ENCODE measurements at places on chromosomes 4 and X.
A peak's percentile ranks its signal among the peaks of the same experiment; 100 is the strongest.

- no peak overlapping the region for H3K27ac ChIP-seq
- no peaks in the 10 kb centered on the region for H3K36me3 ChIP-seq
- H3K4me3 ChIP-seq: no peak overlapping the region
- no peak for DNase-seq
- H3K4me1 ChIP-seq: no peaks in the 10 kb centered on the region
- no peaks in the 10 kb centered on the region for H3K27me3 ChIP-seq
Observed at GRCh38 chr4:176708771-176709311, 83.9 kb downstream of the VEGFC start.

DNA sequence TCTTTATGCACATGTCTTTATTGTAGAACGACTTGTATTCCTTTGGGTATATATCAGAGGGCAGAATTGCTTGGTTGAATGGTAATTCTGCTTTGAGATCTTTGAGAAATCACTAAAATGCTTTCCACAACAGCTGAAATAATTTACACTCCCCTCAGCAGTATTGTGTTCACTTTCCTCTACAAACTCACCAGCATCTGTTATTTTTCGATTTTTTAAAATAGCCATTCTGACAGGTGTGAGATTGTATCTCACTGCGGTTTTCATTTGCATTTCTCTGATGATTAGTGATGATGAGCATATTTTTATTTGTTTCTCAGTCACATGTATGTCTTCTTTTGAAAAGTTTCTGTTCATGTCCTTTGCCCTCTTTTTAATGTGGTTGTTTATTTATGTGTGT is 459.8 kb downstream of the PABPC4L start:
- no peaks in the 10 kb centered on the region for H3K27me3 ChIP-seq
- no peaks in the 10 kb centered on the region for H3K4me1 ChIP-seq
- no peak overlapping the region for H3K27ac ChIP-seq
- no peaks in the 10 kb centered on the region for H3K36me3 ChIP-seq
- no peak overlapping the region for H3K4me3 ChIP-seq

DNA sequence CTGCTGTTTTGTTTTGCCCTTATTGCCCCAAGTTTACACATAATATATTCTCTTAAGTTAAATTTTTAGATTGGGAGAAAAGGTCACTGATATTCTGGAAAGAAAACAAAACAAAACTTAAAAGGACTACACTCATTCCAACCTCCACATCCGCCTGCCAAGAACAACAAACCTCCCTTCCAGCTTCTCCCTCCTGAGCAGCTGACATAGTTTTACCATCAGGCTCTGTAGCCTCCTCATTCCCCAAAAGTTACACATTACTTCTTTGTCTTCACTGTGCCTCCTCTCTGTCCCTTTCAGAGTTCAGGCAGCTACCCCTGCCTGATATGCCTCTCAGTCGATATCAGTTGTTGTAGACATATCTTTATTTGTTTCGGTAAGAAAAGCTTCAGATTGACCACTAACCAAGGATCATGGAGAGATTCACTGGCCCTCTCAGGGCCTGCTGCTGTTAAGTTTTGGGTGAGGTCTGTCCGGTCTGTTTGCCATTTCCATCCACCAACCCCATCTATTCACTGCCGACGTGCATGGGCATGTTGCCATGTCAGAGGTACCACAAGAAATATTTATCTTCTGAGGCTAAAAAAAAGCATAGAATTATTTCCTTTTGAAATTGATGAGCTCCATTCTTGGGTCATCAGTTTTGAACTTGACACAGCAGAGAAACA is 164.1 kb downstream of the GASK1B start:
- H3K27me3 ChIP-seq: no peaks in the 10 kb centered on the region
- DNase-seq: no peak
- H3K4me1 ChIP-seq: peaks cover 19% of the 10 kb centered on the region
- no peak overlapping the region for H3K4me3 ChIP-seq
- no peaks in the 10 kb centered on the region for H3K36me3 ChIP-seq

GRCh38 chr4:15996773-15997172 is 33.8 kb upstream of the FGFBP2 start:
- H3K4me1 ChIP-seq: no peaks in the 10 kb centered on the region
- no peak for DNase-seq
- H3K27me3 ChIP-seq: no peaks in the 10 kb centered on the region

GRCh38 chr4:173264245-173264644 is 69.9 kb downstream of the HMGB2 start:
- no peaks in the 10 kb centered on the region for H3K27me3 ChIP-seq
- H3K4me1 ChIP-seq: peaks cover 8% of the 10 kb centered on the region
- no peak for DNase-seq
- H3K36me3 ChIP-seq: no peaks in the 10 kb centered on the region
- H3K27ac ChIP-seq: no peak overlapping the region
- H3K4me3 ChIP-seq: no peak overlapping the region

GRCh38 chrX:55490121-55490520 is 473 bp upstream of the USP51 start:
- peak overlapping the region; percentile 89 for H3K27ac ChIP-seq
- no peaks in the 10 kb centered on the region for H3K27me3 ChIP-seq
- DNase-seq: no peak
- peaks cover 14% of the 10 kb centered on the region for H3K4me1 ChIP-seq

GRCh38 chrX:110399497-110399896 is 40.8 kb downstream of the RTL9 start:
- no peak for DNase-seq
- no peaks in the 10 kb centered on the region for H3K27me3 ChIP-seq
- no peak overlapping the region for H3K4me3 ChIP-seq
- H3K36me3 ChIP-seq: no peaks in the 10 kb centered on the region
- peaks cover 25% of the 10 kb centered on the region for H3K4me1 ChIP-seq
- H3K27ac ChIP-seq: no peak overlapping the region

GRCh38 chr4:13833171-13833804 is 205.8 kb upstream of the BOD1L1 start:
- H3K27me3 ChIP-seq: no peaks in the 10 kb centered on the region
- no peaks in the 10 kb centered on the region for H3K36me3 ChIP-seq
- H3K4me3 ChIP-seq: no peak overlapping the region
- H3K4me1 ChIP-seq: no peaks in the 10 kb centered on the region
- no peak overlapping the region for H3K27ac ChIP-seq
- DNase-seq: no peak

GRCh38 chrX:48086082-48086481 is 14.6 kb upstream of the ZNF630 start:
- no peaks in the 10 kb centered on the region for H3K4me1 ChIP-seq
- H3K4me3 ChIP-seq: no peak overlapping the region
- no peaks in the 10 kb centered on the region for H3K27me3 ChIP-seq
- no peaks in the 10 kb centered on the region for H3K36me3 ChIP-seq
- H3K27ac ChIP-seq: no peak overlapping the region

DNA sequence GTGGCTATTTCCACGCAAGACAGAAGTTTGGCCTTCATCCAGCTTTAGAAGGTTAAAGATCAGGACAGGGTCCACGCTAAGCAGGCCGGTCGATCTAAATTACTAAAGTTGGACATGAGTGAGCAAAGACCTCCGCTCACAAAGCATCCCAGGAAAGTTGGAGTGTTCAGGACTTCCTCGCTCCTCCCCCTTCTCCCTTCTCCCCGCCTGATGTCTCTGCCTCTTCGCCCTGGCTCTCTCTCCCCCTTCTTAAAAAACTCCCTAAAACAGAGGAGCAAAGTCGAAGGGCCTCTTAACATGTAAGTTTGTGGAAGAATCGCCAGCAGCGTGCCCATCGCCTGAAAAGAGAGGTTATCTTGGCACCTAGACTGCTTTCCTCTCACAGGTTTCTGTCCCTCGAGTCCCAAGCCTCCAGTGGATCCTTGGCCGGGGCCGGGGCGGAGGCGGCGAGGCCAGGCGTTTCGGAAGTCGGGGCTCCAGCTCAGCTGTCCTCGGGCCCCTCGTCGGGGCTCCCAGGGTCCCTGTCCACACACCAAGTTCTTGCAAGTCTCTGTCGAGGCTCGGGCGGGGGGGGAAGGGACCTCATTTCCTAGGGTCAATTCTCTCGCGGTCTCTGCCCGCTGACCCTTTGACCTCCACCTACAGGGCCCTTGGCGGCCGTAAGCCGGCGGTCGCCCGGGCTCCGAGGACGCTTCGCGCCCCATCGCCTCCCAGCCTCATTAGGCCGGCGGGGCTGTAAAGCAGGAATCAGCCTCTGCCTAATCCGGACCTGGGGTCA is 7.6 kb downstream of the ZIC3 start:
- H3K27me3 ChIP-seq: peaks cover 84% of the 10 kb centered on the region
- H3K36me3 ChIP-seq: no peaks in the 10 kb centered on the region
- no peak overlapping the region for H3K4me3 ChIP-seq
- H3K4me1 ChIP-seq: peaks cover 9% of the 10 kb centered on the region
- no peak overlapping the region for H3K27ac ChIP-seq
- no peak for DNase-seq

- H3K4me1 ChIP-seq: peaks cover 18% of the 10 kb centered on the region
- H3K36me3 ChIP-seq: peaks cover 8% of the 10 kb centered on the region
- DNase-seq: no peak
- H3K4me3 ChIP-seq: peak overlapping the region; percentile 63
- no peaks in the 10 kb centered on the region for H3K27me3 ChIP-seq
Observed at GRCh38 chrX:48910926-48911411, 477 bp downstream of the SLC35A2 start.

- no peak overlapping the region for H3K4me3 ChIP-seq
- no peak for DNase-seq
- peaks cover 23% of the 10 kb centered on the region for H3K4me1 ChIP-seq
- peaks cover 6% of the 10 kb centered on the region for H3K36me3 ChIP-seq
- no peaks in the 10 kb centered on the region for H3K27me3 ChIP-seq
Observed at GRCh38 chr4:119284876-119285780, 36.8 kb downstream of the FABP2 start.

- no peaks in the 10 kb centered on the region for H3K27me3 ChIP-seq
- no peak overlapping the region for H3K27ac ChIP-seq
- H3K4me3 ChIP-seq: no peak overlapping the region
- no peaks in the 10 kb centered on the region for H3K4me1 ChIP-seq
- DNase-seq: no peak
Observed at GRCh38 chrX:100120956-100121355, 289.1 kb downstream of the PCDH19 start.

GRCh38 chr4:5267408-5267807 is 216.1 kb downstream of the STK32B start:
- no peaks in the 10 kb centered on the region for H3K27me3 ChIP-seq
- no peaks in the 10 kb centered on the region for H3K4me1 ChIP-seq
- H3K27ac ChIP-seq: no peak overlapping the region
- H3K36me3 ChIP-seq: no peaks in the 10 kb centered on the region

DNA sequence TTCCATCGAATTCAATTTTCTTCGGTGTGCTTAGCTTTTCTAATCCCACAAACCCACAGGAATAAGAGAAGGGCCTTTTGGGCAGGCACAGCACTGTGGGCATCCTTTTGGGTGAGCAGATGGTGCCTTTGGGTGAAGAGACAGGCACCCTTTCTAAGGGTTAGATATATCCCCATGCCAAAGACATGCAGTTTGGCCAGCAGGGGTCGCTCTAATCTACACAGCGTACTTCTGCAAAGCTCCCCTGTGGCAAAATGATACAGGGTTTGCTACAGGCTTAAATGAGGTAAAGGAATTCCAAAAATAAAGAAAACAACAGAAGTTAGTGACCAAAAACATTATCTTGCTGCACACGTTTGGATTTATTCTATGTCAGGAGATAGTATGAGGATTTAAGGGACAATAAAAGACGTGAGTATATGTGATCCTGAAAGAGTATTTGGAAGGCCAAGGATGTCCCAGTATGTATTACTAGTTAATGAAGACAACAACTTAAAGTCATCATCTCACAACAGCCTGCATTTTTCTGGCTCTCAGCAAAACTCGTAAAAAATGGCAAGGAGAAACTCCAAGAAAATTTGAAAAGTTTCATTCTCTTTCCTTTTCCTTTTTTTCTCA is 49.5 kb downstream of the PHEX start:
- H3K27me3 ChIP-seq: no peaks in the 10 kb centered on the region
- no peak for DNase-seq
- no peak overlapping the region for H3K4me3 ChIP-seq
- H3K36me3 ChIP-seq: no peaks in the 10 kb centered on the region
- H3K27ac ChIP-seq: no peak overlapping the region
- H3K4me1 ChIP-seq: no peaks in the 10 kb centered on the region

DNA sequence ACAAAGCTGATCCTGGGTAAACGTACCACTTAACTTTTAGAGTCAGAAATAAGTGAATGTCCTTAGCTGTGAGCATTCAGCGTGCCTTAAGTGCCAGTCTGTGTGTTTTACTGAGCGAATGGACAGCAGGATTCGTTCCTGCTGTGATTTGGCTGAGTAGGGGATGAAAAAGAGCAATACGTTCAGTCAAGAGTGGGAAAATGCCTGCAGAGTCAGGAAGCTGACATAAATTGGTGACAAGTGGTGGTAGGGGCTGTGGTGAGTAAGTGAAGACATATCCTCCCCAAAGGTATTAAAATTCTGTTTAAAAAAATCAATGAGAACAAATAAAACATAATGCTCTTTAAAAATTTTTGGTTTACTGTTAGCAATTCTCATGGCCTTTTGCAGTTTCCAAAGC is 56.6 kb upstream of the TNIP3 start:
- no peak for DNase-seq
- no peaks in the 10 kb centered on the region for H3K4me1 ChIP-seq
- H3K36me3 ChIP-seq: no peaks in the 10 kb centered on the region

- no peak overlapping the region for H3K4me3 ChIP-seq
- no peaks in the 10 kb centered on the region for H3K36me3 ChIP-seq
- DNase-seq: no peak
Observed at GRCh38 chr4:17218786-17219185, 293.1 kb downstream of the QDPR start.

DNA sequence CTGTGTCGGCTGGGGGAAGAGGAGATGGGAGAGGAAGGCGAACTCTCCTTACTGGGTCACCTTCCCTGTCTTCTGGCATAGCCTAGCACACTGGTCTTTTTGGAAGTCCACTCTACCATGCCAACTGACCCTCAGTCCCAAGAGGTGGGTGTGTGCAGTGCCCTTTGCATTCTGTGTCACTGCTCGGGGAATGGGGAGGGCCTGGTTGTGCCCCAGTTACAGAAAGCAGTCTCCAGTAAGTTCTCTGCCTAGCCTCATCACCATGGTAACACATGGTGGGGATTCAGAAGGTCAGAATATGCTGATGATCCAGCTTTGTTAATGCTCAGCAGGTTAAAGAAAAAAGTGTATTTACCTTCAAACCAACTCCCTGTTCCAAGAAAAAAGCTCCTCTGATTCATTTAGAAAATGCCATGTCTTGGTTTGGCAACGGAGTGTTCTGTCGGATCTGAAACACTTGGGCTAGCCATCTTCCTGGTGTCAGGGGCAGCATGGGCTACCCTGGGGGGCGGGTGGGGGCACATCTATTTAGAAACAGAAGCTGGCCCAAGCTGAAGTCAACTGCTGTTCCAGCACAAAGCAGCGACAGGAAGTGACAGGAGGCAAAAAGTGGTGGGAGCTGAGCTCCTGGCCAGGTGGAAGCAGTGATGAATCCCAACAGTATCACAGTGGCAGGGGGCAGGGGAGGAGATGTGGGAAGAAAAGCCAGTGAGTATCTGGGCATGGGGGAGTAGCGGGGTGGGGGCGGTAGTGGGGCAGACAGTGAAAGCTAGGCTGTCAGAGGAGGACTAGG is 37.0 kb downstream of the NSG1 start:
- no peaks in the 10 kb centered on the region for H3K27me3 ChIP-seq
- H3K36me3 ChIP-seq: peaks cover 62% of the 10 kb centered on the region
- no peak overlapping the region for H3K4me3 ChIP-seq
- no peaks in the 10 kb centered on the region for H3K4me1 ChIP-seq
- H3K27ac ChIP-seq: no peak overlapping the region

DNA sequence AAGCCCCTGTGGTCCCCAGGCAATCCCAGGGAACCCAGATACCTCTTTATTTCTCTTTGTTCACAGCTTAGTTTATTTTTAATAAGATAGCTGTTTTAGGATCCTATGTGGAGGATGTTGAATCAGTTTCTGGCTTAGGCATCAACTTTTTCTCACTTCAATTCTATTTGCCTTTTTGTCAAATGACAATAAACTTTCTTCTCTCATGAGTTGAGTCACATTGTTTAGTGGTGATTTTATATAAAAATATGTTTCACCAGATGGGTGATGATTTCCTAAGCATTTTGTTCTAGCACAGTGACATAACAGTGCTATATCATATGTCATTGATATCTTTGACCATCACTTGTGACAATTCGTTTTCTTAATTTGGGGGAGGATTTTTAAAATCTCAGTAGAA is 198.1 kb upstream of the PUDP start:
- H3K27me3 ChIP-seq: no peaks in the 10 kb centered on the region
- no peaks in the 10 kb centered on the region for H3K4me1 ChIP-seq
- H3K4me3 ChIP-seq: no peak overlapping the region
- H3K36me3 ChIP-seq: no peaks in the 10 kb centered on the region
